Fibroblast of skin of left biceps (primary cell): ENCODE measurements at places on chromosomes 6 and 20.

DNA sequence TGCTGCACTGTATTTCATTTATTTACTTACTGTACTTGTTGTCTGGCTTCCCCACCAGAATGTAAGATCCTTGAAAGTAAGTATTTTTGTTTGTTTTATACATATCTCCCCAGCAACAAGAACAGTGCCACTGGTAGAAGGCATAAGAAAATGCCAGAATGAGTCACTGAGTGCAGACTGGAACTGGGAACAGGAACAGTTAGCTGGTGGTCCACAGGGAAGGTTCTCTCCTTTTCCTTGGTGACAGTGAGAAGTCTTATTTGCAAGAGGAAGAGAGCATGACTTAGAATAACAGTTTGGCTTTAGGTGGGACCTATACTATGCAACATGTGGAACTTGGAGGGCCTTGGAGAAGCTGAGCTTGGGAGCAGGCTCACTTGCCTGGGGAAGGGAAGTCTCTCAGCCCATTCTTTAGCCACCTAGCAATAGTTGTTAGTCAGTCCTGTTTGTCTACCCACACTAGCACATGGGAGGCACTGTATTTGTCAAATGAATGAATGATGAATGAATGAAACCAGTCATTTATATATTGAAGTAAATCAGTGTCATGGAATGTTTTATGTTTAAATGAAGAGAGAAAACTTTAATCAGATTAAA lies 203.5 kb downstream of the KCNQ5 start:
- DNase-seq, result no peak

- DNase-seq, result no peak
Observed at GRCh38 chr6:136547336-136547735, 2.9 kb downstream of the MAP7 start.

GRCh38 chr6:42821846-42822245 lies 40.0 kb downstream of the BICRAL start:
- DNase-seq, result no peak

DNA sequence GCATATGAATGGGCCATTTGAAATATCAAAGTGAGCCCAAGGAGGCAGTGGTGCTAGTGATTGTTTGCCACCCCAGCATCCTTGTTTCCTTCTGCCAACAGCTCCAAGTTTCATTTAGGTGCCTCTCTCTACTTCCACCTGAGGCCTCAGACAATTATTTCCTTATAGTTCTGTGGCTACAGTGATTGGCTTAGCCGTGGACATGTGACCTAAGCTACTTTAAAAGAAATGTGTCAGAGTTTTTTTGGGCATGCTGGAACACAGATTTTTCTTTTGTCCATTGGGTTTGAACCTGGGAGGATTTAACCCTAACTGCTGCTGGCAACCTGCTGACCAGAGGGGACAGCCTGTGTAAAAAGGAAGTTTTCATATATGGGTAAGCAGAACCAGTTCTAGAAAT lies 319.4 kb downstream of the CD109 start:
- no peak for DNase-seq

- DNase-seq, result no peak
Observed at GRCh38 chr6:31498748-31499147, 803 bp downstream of the MICB start.

DNA sequence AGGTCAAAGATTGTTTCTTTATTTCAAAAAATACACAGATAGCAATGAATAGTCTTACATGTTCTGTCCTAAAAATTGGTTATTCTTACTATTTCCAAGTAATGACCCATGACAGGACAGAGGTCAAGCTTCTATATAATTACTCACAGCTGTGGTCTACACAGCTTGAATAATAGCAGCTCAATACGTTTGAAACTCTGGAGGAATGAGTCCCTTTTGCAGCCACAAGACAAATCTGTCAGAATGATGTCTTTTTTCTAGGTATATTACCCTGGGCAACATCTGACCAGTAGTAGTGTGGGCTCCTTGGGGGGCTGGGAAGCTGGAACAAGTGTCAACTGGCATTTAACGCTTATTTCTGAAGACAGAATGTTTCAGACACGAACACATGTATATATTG lies 84.9 kb upstream of the HTR1B start:
- no peak for DNase-seq

DNA sequence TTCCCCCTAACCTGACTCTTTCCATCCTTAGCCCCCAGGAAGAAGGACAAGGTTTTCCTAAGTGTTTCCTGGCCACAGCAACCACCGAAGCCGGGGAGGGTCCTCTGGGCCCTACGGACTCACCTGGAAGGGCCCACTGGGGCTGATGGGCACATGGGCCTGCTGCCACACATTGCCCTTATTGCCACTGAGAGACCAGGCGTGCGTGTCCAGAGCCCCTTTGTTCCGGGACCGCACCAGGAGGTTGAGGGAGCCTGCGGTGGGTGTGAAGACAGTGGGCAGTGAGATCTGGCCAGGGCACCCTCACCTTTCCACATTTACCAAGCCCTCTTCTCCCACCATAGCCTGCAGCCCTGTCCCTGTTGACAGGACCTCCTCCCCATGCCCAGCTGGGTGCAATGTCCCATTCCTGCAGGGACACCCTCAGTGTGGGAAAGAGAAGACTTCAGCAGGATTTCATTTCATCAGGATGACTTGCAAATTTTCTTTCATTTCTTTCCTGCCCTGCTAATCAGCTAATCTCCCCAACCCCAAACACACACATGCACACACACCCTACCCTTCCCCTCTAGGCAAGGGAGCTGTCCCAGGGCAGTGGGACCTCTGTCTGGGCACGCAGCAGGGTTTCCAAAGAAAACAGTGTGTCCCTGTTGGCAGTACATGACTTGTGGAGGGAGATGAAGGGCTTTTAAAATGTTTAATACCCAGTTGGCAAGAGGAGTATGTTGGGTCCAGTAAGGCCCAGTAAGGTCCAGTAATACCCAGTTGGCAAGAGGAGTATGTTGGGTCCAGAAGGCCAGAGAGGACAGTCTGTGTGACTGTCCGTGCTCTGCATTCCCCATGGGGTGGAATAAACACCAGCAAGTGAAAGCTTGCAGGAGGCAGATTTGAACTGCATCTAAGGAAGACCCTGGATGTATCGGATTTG lies 59.0 kb downstream of the MDGA1 start:
- DNase-seq, result no peak

GRCh38 chr20:22699396-22699795 lies 115.0 kb upstream of the FOXA2 start:
- no peak for DNase-seq

DNA sequence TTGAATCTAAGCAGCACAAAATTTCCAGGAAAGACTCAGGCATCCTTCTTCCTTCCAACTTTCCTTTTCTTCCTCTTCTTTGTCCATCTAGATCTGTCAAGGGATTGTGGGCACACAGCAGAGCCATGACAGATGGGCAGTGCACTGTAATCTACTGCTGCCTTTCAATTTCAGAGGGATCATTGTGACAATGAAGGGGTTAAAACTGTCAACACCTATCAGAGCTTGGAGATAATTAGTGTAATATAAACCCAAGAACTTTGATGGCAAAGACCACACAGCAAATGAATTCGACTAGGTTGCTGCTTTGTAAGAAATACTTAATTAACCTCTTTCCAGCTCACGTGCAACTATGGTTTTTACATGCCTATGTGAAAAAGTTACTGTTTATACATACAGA lies 55.0 kb downstream of the SAMD5 start:
- no peak for DNase-seq

- DNase-seq, result no peak
Observed at GRCh38 chr20:56781108-56781739, 152.1 kb downstream of the TFAP2C start.

GRCh38 chr6:154898821-154899220 lies 96.3 kb upstream of the TIAM2 start:
- no peak for DNase-seq

DNA sequence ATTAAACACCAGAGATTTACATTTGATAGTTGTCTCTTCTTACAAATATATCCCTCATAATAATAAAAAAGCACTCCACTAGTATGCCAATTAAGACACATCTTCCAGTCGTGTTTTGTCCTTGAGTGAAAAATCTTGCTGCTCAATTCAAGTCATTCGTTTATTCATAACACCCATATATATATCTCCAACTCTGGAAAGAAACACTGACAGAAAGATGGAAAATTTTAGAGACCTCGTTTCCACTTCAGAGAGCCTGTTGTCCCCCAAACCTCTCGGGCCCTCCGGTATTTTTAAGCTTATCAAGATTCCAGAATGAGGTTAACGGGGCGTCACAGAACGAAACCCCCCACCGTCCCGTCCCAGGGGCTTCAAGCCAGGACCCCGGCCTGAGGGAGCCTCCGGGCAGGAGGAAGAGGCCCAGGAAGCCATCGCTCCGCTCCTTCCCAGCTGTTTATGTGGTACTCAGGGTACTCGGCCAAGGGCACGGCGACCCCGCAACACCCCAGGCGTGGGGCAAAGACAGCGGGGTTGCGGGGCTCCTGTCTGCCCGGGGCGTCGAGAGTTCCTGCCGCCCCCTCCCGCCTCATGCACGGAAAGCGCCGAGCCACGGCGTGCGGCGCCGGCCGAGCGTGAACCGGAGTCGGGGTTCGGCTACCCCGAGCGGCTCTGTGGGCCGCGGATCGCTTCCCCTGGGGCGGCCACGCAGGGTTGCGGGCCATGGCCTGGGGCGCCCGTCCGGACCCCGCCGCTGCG lies 623 bp upstream of the SNX9 start:
- no peak for DNase-seq

DNA sequence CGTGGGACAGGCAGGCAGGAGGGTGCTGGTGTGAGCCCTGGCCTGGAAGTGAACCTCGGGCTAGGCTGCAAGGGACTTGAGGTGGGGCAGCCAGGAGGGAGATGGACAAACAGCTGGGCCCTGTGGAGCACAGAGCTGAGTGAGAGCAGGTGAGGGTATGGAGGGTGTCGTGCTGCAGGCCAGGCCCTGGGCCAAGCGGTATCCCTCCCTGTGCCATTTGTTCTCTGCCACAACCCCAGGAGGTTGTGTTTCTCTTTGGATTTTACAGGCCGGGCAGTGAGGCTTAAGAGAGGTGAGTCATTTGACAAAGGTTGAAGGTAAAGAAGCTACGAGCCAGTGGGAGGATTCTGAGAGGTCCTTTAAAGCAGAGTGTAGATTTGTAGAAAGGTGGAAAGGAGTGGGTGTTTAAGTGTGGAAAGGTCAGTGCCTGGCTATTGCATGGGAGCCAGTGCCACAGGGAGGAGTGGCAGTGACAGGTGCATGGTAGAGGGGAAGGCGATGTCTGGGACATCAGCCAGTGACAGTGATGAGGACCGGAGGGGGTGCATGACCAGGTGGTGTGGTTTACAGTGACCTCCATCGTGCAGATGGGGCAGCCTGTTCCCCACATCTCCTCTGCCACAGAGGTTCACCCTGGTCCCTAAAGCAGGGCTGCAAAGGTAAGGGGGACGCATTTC lies 39.8 kb downstream of the GMPR start:
- no peak for DNase-seq

DNA sequence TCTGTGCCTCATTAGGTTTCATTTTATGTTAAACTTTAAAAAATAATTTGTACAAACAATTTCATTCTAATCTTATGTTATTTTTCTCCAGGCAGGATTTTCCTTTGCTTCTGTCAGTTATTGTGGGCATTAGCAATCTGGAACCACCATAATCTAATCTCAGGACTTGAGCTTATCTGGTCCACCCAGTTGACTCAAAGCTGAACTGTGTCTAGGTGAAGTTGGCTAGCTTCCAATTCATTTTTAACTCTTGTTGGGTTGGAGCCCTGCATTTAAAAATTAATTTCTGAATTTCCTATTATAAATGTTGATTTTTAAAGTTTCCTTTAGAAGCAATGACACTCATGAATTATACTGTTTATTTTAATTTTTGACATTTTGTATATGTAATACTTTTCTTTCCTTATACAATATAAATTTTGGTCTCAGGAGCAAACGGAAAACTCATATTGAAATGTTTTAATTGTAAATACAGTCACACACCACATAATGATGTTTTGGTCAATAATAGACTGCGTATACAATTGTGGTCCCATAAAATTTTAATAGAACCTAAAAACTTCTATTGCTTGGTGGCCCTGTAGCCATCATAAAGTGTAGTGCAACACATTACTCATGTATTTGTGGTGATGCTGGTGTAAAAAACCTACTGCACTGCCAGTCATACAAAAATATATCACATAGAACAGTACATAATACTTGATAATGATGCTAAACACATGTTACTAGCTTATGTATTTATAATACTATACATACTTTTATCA lies 121.3 kb downstream of the CLVS2 start:
- DNase-seq, result no peak

DNA sequence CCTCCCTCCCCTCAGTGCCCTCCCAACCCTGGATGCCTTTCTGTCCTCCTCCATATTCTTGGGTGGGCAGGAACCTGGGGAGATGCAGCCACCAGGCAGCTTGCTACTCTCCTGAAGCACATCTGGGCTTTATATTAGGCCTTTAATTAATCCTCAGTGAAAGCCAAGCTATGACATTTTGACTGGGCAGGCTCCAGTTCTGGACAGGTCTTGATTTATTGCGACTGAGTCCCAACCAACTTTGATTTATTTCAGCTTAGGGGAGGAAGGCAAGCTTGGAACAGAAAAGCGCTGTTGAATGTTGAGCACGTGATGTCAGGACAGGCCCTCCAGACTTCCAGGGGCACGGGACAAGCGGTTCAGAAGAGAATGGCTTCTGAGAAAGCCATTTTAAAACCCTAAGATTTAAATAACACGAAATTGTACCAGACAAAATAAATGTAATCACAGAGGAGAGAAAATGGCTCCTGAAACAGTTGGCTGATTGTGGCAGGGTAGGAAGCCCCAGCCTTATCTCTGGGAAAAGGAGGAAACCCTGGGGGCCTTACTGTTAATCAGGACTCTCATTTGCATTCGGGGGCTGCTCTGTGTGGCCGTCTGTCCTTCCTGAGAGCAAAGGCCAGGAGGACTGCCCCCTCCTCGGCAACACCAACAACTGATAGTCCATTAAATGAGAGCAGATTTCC lies 294.2 kb downstream of the FOXC1 start:
- DNase-seq, result no peak

GRCh38 chr6:711925-712324 lies 19.0 kb upstream of the EXOC2 start:
- DNase-seq, result no peak

DNA sequence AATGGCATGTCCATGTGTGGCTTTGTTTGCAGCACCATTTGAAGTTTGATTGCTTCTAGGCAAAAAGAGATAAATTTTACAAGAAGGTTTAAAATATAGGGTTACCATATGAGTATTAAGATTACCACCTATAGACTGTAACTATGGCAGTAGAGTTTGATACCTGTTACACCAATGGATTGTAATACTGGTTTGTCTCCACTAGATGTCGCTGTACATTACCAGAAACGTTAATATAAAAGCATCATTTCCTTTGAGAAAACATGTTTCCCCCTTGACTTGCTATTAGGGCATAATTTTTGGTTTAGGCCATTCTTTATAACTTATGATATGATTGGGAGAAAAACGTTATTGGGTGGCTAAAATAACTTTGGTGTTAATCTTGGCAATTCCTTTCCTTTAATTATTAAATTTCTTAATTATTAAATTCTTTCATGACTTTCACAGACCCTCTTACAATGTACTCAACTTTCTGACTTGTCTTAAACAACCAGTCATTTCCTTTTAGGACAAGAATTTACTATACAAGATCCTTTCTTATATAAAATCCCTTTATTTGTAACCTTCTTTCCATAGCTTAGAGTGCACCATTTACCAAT lies 42.8 kb downstream of the HLA-DPB1 start:
- peak; percentile 8 for DNase-seq
